Heart left ventricle (tissue), 16 donors: ENCODE measurements at places on chromosomes 6 and 20. TPM values are rescaled to one million over a fixed set of nuclear protein-coding genes. Genes with fewer than 3 reads are reported as not detected.

SLC22A2 gene
- not detected for total RNA-seq

DNA sequence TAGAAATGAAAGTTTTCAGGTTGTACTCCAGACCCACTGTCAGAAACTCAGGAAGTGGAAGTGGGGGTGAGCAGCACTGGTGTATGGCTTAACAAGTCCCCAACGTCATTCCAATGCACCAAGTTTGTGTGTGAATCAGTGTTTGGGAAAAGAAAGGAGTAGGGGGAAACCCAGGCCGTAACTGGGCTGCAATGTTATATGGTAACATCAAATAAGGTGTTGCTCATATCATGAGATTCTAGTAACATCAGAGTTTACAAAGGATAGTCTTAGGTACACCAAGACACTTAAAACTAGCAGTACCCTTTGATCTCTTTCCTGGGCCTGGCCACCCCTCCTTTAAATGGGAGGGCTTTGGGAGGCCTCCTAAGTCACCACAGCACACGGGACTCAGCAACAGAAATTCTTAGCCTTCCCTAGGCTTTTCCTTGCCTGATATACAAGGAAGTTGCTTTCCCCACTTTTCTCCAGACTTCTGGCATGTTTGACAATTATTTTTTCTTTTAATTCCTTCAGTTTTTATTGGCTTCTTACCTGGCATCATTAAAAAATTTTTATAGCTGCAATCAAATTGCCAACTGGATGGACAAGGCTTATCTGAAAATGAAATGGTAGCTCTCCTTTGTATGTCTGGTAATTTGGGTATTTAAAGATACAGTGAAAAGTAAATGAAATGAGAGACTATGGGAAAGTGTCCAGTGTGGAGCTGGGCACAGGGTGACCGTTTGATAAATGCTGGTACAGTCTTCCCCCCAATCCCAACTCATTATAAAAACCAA lies 15.1 kb downstream of the E2F3 start:
- no peak for DNase-seq

GRCh38 chr6:76420094-76420493 lies 347.6 kb upstream of the IMPG1 start:
- no peak for DNase-seq

PCK1 gene
- total RNA-seq = 0.15 TPM

DNA sequence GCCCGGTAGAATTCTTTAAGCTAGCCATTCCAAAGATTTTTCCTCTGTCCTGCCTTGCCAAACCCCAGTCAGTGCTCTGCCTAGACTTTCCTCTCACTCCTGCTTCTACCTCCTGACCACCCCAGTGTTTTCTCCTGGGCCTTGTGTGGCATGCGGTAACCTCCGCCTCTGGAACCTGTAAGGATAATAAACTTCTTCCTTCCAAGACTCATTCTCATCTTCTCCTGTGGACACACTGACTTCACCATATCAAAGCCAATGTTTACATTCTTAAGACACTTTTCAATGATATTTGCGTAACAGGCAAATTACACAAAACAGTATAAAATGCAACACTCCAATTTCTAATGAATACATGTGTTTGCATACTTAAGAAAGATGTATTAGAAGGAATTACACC lies 354.6 kb downstream of the RNF144B start:
- no peak for DNase-seq

FKBP5 gene
- 116 TPM for total RNA-seq

CFAP61 gene
- 24.3 TPM for total RNA-seq

DNA sequence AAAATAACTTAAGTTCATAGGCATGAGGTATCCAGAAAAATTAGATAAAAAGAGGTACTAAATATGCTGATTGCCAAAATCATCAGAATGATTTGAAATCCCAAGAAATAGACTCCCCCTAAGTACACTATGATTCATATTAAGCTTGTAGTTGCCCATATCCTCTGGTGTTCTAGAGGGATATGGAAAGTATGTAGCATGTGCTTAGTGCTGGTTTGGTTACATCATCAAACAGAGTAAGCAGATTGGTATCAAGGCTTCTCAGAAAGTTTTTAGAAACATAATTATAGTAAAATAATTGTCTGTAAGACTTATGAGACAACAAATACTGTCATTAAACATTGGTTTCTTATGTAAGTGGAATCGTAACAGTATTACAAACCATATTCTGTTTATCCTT lies 166.4 kb downstream of the FAXC start:
- no peak for DNase-seq

GRCh38 chr6:117506180-117506835 lies 23.8 kb downstream of the DCBLD1 start:
- no peak for DNase-seq

GRCh38 chr20:13904766-13905165 lies 85.6 kb downstream of the SEL1L2 start:
- DNase-seq = no peak

- DNase-seq = no peak
Observed at GRCh38 chr6:26056583-26057350, 30.5 kb upstream of the HFE start.

GRCh38 chr6:72218125-72218524 lies 331.8 kb downstream of the RIMS1 start:
- DNase-seq = no peak

DNA sequence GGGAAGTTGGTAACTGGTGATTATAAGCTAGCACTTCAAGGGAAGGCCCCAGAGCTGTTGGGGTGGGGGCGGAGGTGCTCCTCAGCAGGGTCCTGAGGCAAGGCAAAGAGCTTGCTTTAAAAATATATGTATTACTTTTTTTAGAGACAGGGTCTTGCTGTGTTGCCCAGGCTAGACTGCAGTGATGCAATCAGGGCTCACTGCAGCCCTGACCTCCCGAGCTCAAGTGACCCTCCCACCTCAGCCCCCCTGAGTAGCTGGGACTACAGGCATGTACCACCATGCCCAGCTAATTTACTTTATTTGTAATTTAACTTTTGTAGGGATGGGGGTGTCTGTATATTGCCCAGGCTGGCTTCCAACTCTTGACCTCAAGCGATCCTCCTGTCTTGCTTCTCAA lies 87.2 kb downstream of the MYB start:
- DNase-seq = no peak

DNA sequence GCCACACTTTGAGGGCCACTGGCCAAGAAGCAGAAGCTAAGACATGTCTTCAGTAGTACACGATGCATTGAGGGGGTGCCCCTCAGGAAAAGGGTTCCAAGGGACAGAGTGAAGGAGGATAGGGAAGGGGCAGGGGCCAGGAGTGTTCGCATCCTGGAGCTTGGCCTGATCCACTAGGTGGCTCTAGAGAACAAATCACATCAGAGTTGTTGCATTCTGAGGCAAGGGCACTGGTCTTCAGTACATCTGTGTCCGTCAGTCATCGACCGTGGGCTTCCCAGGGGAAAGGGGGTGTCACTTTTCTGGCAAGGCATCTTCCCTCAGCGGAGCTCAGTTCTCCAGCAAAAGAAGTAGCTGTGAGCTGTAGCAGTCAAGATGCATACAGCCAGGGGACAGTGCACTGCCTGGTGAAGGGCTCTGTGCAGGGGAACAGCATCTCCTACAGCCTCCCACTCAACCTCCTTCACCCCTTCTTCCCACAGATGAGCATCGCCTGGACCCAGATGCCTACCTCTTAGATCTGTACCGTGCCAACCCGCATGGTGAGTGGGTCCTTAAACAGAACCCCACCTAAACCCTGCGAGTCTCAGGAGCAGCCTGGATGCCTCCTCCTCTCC lies 47.8 kb downstream of the ARHGAP40 start:
- no peak for DNase-seq

NNAT gene
- 0.24 TPM for total RNA-seq

SNAP25 gene
- 0.13 TPM for total RNA-seq

REM1 gene
- total RNA-seq = 4.4 TPM

DNA sequence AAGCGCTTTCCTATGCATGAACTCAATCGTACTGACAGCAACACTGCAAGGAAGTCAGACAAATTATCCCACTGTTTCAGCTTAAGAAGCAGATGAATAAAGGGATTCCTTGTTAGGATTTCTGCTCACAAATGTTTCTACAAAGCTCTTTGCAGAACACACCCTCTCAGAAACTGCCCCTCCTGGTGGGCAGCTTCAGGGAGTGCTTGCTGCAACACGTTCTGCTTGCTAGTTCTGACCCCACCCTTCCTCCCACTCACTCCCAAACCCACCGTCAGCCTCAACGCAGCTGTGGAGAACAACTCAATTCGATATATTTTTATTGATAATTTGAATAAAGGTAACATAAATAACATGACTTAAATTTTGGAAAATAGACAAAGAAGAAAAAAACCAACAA lies 250.8 kb upstream of the PRDM1 start:
- no peak for DNase-seq

HLA-DRB5 gene
- 50.7 TPM for total RNA-seq

USP49 gene
- 1.4 TPM for total RNA-seq

DNA sequence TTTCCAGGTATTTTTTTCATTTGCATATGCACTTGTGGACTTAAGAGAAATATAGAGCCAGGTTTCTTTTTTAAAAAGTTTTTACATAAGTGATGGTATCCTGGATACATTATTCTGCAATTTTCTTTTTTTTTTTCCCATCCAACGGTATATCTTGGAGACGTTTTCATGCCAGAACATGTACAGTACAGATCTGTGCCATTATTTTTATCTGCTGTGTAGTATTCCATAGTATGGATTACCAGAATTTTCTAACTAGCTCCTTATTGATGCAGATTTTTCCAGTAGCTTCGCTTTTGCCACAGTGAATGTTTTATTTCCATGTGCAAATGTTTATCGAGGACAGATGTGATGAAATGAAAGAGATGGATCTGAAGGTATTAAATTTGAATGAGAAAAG lies 34.1 kb downstream of the PPP1R16B start:
- DNase-seq = no peak

DNA sequence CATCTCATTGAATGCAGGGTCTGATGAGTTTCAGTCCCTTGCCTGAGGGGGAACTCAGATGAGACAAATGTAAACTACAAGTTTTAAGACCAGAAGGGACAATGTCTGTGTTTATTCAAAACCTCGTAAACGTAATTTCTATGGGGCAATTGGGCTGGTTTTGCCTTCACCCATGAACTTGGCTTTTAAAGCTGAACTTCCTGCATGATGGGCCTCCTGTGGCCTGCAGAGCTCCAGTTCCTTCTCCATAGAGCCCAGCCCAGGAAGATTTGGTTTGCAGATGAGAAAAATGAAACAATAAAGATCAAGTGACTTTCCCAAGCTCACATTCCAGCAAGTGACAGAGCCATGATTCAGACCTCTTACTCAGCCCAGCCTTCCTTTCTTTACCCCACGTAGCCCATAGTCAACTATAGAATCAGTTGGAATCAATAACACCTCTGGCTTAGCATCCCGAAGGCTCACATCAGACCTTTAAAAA lies 612.3 kb downstream of the UTRN start:
- no peak for DNase-seq

DNA sequence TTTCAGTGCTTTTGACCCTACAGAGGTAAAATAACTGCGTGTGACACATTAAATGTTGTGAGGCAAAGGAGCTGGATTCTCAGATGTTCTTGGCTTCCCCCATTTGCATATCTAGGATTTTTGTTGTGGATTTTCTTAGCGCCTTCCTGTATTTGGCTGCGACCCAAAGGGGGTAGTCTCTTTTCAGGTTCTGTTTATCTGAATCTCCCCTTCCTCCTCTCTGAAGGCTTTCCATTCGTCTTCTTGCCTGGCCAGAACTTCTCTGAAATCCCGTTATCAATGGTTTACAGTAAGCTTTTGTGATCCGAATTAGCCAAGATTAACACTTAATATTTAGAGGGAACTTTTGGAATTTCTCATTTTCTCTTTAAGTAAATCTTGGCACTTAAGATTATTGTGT lies 60.8 kb downstream of the ADGRB3 start:
- DNase-seq = no peak

RFX6 gene
- total RNA-seq = not detected

DNA sequence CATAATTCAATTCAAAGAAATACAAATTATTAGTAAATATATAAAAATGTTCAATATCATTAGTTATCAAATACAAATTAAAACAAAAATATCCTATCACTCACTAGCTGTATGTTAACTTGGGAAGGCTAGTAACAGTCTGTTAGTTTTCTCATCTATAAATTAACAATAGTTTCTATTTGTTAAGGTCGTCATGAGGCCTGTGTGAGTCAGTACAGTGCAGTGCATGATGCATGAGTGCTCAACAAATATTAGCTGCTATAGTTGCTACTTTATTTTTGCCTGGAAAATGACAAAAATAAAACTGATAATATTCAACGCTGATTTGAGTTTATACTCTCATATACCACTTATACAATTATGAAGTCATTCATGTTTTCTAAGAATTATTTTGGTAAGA lies 401.6 kb upstream of the RUNX2 start:
- DNase-seq = no peak

SLPI gene
- 7.9 TPM for total RNA-seq

DNA sequence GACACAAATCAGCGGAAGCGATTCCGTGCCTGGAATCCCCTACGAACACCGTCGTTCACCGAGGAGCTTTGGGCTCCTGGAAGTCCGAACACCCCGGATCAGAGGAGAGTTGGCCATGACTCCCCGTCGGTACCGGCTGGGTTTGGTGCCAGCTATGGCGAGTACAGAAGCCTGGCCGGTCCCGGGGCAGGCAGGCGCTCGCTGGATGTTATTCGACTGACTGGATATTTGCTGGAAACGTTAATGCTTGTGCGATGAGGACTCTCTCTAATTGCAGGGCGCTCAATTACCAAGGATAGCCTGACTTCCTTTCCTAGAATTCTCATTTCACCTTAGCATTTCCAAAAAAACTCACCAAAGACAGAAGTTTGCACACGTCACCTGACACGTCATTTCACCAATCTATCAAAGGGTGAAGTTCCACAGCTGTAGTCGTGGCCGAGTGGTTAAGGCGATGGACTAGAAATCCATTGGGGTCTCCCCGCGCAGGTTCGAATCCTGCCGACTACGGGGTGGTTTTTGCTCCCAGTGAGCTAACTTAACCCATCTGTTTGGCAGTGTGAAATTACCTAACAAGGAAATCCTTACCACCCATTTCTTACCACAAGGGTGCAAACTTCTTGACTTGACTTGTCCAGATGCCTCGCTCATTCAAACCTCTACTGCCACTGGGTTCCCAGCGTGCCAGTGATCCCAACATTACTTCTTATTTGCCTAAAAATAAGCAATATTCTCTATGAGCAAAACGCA lies 22.7 kb upstream of the ZNF184 start:
- DNase-seq = peak; percentile 58

- no peak for DNase-seq
Observed at GRCh38 chr6:118704915-118705314, 53.5 kb upstream of the CEP85L start.

DNA sequence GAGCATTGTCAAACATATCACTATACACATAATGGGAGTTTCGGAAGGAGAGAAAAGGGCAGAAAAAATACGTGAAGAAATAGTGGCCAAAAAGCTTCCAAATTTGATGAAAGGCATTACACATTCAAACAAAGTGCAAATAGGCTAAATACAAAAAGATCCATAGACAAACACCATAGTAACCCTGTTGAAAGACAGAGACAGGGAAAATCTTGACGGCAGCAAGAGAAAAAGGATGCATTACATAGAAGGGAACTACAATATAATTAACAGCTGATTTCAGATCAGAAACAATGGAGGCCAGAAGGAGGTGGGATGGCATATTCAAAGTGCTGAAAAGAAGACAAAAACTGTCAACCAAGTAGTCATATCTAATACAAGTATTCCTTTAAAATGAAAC lies 170.8 kb downstream of the MRPL14 start:
- no peak for DNase-seq

RIPOR2 gene
- total RNA-seq = 9.2 TPM
